ENCODE measurements at places on chromosomes 13 and 19.
A peak's percentile ranks its signal among the peaks of the same experiment; 100 is the strongest.

GRCh38 chr13:39836038-39836437, 180.6 kb downstream of the COG6 start:
- no peak for DNase-seq

GRCh38 chr13:89982407-89983095, 1364.9 kb upstream of the MIR17HG start:
- no peak for DNase-seq

DNA sequence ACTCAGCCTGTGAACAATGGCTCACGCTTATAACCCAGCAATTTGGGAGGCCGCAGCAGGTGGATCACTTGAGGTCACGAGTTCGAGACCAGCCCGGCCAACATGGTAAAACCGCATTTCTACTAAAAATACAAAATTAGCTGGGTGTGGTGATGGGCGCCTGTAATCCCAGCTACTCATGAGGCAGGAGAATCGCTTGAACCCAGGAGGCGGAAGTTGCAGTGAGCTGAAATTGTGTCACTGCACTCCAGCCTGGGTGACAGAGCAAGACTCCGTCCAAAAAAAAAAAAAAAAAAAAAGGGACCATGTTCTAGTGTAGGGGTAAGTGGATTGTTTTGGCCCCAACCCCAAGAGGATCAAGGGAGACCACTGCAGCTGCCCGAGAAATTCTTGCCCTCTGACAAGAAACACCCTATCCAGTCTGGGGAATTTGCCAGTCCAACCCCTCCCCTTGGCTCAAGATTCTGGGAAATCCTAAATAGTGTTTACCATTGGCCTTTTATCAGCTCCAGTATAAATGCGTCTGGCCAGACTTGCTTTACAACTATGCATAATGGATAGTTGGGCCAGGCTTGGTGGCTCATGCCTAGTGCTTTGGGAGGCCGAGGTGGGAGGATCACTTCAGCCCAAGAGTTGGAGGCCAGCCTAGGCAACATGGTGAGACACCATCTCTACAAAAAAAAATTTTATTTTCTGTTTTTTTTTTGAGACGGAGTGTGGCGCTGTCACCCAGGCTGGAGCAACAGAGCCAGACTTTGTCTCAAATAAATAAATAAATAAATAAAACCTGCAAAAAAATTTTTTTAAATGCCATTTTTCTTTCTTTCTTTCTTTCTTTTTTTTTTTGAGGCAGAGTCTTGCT, 5.1 kb upstream of the DHDH start:
- no peak for DNase-seq

- no peak for DNase-seq
Observed at GRCh38 chr19:52659013-52659412, 20.9 kb upstream of the ZNF83 start.

GRCh38 chr13:75326173-75327134, 155.5 kb downstream of the TBC1D4 start:
- DNase-seq, result peak; percentile 16

DNA sequence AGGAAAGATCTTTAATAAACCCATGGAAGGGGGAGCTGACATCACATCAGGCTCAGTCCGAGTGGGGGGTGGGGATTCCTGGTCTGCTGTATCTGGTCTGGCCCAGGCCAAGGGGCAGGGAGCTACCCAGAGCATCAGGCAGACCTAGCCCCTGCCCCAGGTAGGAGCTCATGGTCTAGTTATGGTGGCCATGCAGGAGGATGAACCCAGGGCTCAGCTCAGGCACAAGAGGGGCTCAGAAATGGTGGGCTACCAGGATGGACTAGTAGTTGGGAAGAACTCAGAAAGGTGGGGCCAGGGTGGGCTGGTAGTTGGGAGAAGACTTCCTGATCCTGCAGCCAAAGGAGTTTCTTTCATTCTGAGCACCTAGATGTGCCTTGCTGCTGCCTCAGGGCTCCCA, 14.3 kb downstream of the VSTM2B start:
- DNase-seq, result no peak

GRCh38 chr13:26759249-26759906, 1.2 kb downstream of the GPR12 start:
- DNase-seq, result no peak

DNA sequence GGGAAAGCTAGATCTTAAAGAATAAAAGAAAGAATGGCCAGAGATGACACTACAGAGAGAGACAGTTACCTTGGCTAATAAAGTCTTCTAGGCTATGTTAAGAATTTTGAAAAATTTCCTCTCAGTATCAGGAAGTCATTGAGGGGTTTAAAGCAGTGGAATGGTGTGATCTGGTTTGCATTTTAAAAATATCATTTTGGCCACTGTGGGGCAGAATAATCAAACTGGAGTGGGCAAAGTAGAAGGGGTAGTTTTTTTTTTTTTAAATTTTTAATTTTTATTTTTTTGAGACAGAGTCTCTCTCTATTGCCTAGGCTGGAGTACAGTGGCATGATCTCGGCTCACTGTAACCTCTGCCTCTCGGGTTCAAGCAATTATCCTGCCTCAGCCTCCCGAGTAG, 4.4 kb upstream of the CNMD start:
- no peak for DNase-seq

DNA sequence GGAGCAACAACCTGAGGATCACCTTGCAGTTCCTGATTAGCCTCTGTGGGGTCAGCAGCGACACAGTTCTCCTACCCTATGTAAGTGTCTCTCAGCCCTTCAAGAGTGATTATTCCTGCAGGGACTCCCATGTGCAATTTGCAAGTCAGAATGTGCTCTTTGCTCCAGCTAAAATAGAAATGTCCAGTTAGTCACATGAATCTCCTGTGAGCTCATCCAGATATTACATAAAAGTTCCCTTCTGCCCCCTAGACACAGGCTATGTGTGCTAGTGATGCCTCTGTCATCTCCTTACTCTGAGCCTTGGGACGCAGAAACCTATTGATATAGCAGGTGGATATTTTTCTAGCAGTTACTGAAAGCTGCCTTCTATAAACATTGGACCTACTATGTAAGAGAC, 105.5 kb downstream of the ZAR1L start:
- no peak for DNase-seq

GRCh38 chr19:2455851-2456570, 748 bp downstream of the LMNB2 start:
- no peak for DNase-seq

DNA sequence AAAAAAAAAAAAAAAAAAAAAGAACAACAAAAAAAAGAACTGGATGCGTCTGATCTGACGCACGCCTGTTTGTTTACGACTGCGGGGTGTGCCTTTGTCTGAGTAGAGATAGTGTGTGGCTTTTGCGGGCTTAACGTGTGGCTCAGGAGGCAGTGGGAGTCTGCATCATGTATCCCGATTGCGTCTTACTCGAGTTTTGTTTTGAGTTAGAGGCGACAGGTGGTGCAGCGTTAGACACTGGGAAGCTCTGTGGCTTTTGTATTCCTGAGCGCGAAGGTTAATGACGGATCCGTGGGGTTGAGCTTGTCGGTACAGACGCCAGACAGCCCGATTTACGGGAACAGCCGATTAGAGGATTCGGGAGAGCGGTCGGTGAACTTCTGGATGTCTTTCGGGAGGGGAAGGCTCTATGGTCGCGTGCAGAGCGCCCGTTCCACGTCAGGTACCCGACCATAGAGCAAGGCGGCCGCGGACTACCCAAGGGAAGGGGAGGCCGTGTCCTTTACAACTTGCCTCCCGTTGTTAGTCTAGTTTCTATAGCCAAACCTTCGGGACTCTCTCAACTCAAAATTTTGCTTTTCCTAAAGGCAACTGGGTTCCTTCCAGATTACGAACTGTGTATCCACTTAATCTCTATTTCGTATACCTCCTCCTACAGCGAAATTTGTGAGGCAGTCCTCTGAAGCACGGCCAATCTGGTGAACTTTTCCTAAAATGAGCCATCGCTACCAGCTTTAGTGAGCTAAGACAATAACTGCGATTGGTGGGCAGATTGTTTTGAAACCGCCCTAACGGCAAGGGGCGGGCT, 926 bp upstream of the HNRNPUL1 start:
- DNase-seq, result peak; percentile 60

Data from stimulated activated CD8-positive, alpha-beta memory T cell treated with anti-CD3 and anti-CD28 coated beads, Interleukin-7, amount 100 ng/mL, for 4 hours (primary cell).